Stimulated activated CD8-positive, alpha-beta memory T cell treated with anti-CD3 and anti-CD28 coated beads, Interleukin-4, amount 100 ng/mL, for 1 hour (primary cell): ENCODE measurements at places on chromosomes 12 and 14.

- DNase-seq = no peak
Observed at GRCh38 chr12:23707270-23707669, 242.2 kb downstream of the SOX5 start.

GRCh38 chr14:21382095-21382494, 1.7 kb downstream of the SUPT16H start:
- no peak for DNase-seq

- no peak for DNase-seq
Observed at GRCh38 chr12:57099766-57100165, 10.9 kb downstream of the NAB2 start.

DNA sequence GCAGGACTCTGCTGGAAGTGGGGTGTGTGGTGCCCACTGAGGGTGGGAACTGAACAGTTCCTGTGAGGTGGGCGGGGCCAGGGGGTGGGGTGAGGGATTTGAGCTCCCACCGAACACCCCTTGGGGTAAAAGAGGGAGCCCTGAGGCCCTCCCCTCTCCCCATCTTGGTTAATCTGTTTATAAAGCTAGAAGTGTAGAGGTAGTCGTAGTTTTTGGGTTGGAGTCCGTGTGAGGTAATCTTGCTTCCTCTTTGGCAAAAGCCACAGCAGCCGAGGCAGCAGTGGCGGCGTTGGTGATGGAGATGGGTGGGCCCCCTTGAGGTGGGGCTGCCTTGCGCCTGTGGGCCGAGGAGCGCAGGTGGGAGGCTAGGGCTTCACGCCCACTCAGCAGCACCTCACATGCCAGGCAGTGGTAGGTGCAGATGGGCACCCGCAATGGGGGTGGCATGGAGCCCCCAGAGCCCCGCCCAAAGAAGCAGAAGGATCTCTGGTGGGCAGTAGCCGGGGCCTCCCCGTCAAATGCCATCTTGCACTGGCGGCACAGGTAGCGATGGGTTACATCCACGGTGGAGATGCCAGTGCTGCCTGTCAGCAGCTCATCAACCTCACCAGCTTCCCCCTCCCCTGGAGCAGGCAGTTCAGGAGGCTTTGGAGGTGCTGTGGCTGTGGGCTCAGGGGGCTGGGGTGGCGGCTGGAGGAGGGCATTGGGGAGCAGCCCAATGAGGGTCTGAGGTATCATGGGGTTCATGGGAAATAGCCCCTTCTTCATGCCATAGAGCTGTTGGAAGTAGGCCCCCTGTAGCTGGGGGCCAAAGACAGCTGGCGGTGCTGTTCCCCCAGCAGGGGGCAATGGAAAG, 29.6 kb downstream of the ZFHX2 start:
- no peak for DNase-seq

- DNase-seq = no peak
Observed at GRCh38 chr12:95141310-95141709, 67.9 kb upstream of the NR2C1 start.

DNA sequence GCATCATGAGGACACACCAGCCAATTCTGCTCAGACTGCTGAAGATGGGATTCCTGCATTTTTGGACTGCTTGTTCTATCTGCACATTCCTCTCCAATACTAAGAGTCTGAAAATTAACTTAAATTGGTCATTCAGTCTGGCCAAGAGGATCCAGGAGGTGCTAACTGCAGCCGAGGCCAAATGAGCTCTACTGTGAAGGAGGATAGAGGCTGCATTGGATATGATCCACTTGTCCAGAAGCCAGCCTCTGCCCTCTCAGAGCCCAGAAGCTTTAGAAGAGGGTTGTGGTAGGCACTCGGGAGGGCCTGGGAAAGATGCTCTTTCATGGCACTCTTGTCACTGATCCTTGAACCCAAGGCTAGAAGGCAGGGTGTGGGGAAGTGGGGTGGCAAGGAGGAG, 37.1 kb upstream of the PLEK2 start:
- DNase-seq = no peak

GRCh38 chr12:105740970-105741725, 397.6 kb downstream of the NUAK1 start:
- DNase-seq = no peak

- DNase-seq = no peak
Observed at GRCh38 chr12:43320281-43320680, 231.7 kb downstream of the ADAMTS20 start.

DNA sequence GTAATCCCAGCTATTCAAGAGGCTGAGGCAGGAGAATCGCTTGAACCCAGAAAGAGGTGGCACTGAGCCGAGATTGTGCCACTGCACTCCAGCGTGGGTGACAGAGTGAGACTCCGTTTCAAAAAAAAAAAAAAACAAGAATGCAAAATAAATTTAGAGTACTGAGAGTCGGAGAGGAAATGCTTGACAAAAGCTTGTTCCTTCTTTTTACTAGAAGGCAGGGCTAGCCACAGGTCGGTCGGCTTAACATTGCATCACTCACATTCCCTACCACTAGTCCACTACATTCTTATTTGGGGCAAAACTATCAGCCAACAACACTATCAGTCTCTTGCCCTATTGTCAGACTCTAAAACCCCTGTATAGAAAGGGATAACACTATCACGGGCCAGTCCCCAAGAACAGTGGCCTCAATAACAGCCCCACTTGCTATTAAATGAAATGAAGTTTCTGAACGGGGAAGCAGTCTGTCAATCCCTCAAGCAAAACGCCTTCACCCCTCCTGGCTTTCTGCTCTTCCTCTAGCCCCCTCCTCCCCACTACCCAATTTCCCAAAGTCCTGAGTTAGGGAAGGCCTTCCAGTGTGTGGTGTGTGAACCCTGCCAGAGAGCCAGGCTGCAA, 1.0 kb downstream of the RNF41 start:
- DNase-seq = no peak
